ENCODE measurements at places on chromosomes 5 and 9.

- no peak for DNase-seq
Measured at GRCh38 chr9:70465904-70466303, 51.4 kb upstream of the KLF9 start.

GRCh38 chr9:81578606-81579005, 110.7 kb downstream of the TLE1 start:
- DNase-seq = no peak

GRCh38 chr5:96252596-96252995, 180.5 kb downstream of the PCSK1 start:
- no peak for DNase-seq

DNA sequence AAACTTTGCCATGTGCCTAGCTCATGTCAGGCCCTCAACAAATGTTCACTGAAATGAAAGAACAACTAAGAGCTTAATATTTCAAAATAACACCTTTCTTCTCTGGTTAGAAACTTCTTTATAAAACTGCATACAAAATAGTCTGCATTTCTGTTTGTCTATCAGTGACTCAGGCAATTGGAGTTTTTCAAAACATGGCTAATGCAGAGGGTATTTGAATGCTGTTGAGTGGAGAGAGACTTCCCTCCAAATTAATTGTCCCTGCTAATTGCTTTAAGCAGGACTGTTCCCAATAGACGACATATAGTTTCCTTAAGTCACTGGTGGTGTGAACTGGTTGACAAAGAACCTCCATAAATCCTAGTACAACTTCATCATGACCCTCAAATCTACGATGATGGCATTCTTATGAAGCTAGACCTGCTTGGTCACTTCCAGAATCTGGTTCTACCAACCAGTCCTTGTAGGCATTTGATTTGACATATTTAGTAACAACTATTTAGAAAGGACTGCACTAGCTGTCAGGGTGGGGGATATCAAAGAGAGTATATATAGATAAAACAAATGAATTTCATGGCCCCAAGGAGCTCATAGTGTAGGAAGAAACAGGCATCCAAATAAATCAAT, 84.5 kb downstream of the PRLR start:
- DNase-seq = no peak

DNA sequence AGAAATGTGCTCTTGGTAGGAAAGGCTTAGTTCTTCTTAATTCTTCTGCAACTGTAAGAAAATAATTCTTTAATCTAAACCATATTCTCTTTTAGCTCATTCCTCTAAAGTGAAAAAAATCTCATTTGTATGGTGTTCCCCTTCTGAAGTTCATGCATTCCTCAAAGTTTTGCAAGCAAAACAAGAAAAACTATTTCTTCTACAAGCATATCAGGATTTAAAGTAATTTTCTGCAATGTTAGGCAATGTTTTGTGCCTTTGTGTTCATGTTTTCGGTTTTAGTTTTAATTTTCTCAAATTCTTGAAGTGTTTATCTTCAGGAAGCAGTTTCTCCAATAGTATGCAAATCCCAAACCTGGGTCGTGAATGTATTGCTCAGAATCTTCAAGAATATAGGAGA, 12.7 kb upstream of the GPR21 start:
- DNase-seq = no peak

- peak; percentile 72 for DNase-seq
Measured at GRCh38 chr5:156147261-156147943, 179.6 kb upstream of the SGCD start.

DNA sequence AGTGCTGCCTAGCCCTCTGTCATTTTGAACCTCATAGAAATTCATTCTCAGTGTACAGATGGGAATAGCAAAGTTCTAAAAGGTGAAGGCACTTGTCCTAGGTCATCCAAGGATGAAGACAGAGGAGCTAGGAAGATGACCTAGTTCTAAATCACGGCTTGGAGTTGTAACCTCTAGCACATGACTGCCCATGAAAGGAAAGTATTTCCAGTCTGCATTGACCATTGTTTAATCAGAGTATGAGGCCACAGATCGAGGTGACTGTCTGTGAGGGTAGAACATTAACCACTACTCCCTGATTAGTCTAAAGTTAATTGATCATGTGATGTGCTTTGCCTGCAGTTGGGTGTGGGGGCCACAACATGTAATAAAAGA, 674 bp upstream of the TNFSF15 start:
- DNase-seq = no peak

DNA sequence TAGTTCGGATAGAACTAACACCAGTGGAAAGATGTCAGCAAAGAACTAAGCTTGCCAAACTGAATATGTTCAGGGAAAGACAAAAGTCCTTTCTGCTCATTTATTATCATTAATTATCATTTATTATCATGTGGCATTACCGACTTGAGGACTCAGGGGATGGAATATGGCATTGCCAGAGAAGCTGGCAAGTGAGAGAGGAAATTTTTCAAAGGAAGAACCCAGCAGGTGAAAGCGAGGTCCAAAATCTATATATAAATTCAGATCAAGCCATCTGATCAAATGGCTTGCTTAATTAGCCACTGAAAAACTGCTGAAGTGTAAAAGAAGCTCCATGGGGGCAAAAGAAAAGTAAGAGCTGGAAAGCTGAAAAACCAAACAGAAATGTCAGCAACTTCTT, 1049.6 kb upstream of the SEMA6A start:
- no peak for DNase-seq

DNA sequence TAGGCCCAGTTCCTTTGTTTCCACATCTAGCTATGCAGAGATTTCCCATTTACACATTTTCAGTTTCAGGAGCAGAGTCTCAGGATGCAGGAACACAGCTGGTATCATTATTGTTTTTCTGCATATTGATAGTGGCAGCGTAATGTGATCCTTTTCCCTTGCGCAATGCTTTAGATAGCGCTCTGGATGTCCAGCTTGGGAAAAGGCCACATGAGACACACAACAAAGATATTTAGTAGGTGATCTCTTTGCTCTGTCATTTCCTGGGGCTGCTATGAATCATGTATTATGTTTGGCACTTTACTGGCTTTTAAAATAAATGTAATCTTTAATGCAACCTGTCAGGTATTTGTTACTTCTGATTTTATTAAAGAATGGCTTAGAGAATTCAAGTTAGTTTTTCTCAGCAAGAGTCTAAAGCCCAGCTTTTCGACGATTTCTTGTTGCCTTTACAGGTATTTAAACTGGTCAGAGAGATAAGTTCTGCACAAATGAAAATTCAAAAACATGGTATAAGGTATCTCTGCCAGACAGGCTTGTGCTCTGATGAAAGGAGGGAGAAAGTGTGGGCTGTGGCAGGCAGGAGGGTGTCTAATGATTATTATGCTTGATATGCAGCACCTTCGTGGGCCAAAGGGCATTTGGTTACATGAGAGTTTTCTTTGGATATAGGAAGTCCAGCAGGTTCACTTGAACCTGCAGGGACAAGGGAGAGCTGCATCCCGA, 42.2 kb downstream of the PTTG1 start:
- DNase-seq = peak; percentile 59

- no peak for DNase-seq
Measured at GRCh38 chr9:131709771-131710431, 30.0 kb downstream of the RAPGEF1 start.

DNA sequence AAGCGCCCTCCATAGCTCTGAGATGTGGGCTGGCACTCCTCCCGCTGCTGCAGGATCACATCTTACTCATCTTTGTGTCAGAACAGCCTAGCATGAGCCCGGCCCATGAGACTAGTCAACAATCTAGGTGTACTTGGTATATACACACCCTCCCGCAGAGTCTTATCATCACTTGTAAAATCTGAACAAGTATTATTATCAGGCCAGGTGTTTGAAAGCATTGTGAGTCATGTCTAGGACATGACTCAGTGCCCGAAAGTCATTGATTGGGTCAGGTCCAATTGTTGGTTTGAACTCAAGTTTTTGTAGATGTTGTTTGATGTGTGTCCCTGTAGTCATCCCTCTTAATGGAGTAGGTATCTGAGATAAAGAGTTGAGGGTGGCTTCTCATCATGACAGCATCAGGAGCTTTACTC, 108.7 kb downstream of the CFAP90 start:
- no peak for DNase-seq

DNA sequence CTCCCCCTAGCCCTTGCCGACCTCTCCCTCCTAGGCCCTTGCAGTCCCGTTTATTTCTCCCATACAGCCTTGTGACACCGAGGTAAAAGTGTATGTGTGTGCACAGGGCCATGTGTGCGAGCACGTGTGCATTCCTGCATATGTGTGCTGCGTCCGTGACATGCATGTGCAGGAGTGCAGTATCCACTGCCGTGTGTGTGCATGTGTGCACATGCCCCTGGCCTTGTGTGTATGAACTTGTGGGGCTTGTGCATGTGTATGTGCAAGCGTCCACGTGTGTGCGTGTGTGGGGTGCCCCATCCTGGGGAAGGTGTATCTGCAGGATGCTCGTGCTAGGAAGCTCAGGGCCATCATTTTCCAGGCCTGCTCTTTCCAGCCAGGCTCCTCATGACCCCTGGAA, 6.6 kb downstream of the AK1 start:
- no peak for DNase-seq

DNA sequence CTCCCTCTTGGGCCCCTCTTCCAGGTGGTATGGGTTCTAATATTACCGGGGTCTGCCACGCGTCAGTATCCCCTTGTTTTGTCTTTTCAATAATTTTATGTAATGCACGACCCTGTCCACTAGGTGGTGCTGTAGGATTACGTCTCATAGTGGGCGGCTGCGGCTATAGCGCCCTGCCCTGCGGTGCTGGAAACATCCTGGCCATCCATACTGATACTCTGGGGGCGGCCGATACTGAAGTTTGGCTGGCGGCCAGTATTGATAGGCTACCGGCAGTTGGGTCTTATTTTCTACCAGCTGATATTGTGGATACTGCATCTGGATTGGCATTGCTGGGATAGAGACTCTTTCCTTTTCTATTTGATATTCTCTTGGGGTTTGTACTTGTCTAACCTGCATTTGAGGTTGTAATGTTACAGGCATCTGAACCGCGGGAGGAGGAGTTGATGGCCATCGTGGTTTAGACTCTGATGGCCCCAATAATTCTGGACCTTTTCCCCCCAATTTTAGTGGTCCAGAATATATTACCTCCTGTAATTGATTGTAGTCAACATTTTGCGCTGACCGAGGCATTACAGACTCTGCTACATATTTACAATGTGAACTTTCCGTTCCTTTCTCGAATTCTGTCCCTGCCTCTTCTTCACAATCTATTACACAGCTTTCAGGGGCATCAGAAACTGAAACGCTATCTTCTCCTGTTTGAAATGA, 3.3 kb upstream of the TMEM141 start:
- DNase-seq = no peak

- no peak for DNase-seq
Measured at GRCh38 chr5:52883110-52883509, 95.4 kb downstream of the ITGA1 start.

- no peak for DNase-seq
Measured at GRCh38 chr5:61625681-61626621, 293.9 kb downstream of the ZSWIM6 start.

DNA sequence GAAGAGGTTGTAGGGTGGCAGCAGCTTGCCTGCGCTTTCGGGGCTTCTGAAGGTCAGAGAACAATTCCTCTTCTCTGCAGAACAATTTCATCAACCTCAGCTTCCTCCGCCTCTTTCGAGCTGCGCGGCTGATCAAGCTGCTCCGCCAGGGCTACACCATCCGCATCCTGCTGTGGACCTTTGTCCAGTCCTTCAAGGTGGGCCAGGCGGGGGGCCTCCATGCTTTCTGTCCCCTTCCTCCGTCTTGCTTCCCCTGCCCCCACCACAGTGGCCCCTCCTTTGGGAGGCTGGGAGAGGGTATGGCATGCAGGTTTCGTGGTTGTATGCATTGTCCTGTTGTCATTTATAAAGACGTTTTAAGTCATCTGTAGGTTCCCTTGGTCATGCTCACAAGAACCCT, 195.8 kb downstream of the CACNA1B start:
- no peak for DNase-seq

GRCh38 chr5:127858116-127858784, 155.1 kb downstream of the CCDC192 start:
- no peak for DNase-seq

- DNase-seq = no peak
Measured at GRCh38 chr9:127458921-127459320, 7.6 kb downstream of the LRSAM1 start.

DNA sequence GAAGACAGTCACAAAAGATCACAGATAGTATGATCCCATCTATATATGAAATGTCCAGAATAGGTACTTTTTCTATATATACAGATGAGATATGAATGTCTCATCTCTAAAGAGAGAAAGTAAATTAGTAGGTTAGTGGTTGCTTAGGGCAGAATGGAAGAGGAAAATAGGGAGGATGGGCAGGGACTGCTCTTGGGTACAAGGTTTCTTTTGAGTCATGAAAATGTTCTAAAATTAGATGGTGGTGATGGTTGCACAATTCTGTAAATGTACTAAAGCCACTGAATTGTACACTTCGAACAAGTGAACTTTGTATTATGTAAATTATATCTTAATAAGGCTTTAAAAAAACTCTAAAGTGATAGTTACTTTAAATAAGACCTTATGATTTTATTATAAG, 59.6 kb upstream of the GRAMD2B start:
- DNase-seq = no peak

- no peak for DNase-seq
Measured at GRCh38 chr9:94746541-94747370, 20.3 kb downstream of the AOPEP start.

DNA sequence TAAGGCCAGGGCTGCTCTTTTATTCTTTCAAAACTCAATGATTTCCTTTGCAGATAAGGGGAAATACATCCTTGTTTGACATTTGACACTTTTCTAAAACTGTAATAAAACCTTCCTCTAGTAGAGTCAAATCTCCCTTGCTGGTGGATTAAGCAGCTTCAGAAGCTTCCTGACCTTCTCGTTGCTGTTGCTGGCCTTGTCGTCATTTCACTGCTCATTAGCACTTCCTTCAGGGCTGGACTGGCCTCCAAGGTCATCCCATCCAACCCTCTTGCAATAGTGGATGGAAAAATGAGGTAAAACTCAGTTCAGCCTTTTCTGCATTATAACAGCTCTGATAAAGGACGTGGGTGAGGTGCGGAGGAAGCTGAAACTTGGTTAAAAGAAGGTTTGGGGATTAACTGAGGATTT, 1.1 kb upstream of the ADAMTSL1 start:
- DNase-seq = no peak

DNA sequence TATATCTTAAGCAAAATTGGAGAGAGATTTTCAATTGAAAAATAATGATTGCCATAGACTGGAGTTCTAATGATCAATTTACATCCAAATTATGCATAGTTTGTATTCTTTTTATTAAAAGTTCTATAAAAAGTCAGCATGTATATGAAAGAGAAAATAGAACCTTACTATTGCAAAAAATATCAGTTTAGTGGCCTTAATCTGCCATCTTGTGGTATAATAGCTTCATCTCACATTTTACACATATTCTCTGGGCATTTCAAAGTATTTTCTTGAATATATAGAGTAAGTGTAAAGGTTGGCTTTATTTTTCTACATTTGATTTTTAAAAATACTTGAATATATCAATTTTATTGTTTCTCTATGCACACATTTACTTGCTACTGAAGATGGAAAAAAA, 1858.6 kb upstream of the CDH9 start:
- no peak for DNase-seq

Data from AG09319 (cell line).